HCT116 (cell line): ENCODE measurements at places on chromosomes 4 and X.

DNA sequence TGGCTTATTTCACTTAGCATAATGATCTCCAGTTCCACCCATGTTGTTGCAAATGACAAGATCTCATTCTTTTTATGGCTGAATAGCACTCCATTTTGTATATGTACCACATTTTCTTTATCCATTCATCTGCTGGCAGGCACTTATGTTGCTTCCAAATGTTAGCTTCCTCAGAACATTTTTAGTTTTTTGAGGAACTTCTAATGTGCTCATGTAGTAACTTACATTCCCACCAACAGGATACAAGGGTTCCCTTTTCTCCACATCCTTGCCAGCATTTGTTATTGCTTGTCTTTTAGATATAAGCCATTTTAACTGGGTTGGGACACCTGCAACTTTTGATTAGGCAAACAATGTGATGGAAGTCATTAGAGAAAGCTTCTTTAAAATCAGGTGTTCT lies 454.2 kb downstream of the NLGN4X start:
- no peak for DNase-seq

DNA sequence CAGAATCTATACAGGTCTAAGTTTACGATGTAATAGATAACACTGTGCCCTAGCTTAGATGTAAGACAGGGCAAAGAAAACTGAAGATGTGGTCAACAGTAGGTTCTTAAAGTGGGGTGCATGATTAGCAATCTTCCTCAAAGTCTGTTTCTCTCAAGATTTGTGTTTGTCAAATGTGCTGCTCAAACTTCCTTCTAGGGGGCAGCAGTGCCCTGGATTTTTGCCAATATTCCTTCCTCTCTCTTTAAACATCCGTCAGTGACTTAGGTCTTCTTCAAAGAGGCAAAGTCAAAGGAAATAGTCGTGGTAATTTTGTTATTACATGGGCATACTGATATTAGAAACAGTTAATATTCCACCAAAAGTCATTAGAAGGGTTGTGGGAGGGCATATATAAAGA lies 4.2 kb upstream of the PDHA2 start:
- peak; percentile 24 for DNase-seq

DNA sequence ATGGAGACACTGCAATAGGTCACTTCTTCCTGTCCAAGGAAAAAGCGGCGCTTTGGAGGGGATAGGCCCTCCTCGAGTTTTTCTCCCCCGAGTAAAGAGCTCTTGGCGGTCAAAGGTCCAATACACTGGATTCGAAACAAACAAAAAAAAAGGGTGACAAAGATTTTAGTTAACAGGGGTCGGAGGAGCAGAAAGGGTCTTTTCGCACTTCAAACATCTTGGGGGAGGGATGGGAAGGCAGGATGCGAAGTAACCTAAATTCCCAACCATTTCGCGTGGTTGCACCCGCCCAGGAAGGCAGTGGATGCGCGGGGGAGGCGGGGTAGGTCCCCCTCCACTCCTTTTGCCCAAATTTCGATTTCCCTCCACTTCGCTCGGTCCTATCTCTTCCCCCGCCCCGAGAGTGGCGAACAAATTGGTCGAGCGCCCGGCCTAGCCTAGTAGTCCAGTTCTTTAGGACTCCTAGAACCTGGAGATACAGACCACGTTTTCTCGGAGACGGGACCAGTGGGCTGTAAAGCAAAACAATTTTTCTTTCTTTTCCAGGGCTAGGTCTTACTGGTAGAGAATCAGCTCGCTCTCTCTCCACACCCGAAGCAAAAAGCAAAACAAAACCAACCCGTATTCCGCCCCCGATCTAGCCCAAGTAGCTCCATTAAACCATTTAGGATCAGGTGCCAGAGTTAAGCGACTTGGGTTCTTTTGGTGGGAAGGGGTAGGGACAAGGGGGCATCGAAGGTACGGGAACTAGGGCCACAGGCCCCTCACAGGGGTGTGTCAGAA lies 2.0 kb upstream of the STAG2 start:
- DNase-seq: no peak

DNA sequence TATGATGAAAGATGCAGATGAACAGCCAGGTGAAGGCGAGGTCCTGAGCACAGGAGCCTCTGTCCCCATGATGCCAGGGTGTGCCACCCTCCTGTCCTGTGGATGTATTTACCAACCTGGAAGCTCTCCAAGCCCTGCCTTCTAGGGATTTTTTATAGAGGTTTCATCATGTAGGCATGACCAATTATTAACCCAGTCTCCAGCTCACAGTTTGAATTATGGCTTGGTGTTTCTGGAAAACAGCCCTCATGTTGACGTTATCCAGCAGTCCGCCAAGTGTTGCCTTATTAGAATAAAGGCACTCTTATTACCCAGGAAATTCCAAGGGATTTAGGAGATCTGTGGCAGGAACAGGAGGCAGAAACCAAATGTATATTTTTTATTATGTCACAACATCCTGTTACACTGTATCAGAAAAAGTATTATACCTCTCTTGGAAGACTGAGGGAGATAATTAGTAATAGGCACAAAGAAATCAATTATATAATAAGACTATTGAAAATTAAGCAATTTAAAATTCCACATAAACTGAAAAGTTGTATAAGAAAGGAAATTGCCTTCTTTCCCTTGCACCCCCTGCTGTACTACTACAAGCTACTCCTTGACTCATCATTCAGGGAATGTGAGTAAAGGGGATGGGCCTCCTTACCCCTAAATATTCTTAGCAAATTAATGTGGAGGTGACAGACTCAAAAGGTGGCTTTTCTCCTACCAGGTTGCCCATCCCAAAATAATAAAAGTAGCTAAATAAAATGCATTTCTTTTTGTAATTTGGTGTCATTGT lies 129.6 kb downstream of the ZNF330 start:
- DNase-seq: no peak

GRCh38 chr4:138182838-138183426 lies 59.2 kb downstream of the SLC7A11 start:
- peak; percentile 45 for DNase-seq

GRCh38 chr4:42683393-42683792 lies 26.5 kb upstream of the ATP8A1 start:
- no peak for DNase-seq

DNA sequence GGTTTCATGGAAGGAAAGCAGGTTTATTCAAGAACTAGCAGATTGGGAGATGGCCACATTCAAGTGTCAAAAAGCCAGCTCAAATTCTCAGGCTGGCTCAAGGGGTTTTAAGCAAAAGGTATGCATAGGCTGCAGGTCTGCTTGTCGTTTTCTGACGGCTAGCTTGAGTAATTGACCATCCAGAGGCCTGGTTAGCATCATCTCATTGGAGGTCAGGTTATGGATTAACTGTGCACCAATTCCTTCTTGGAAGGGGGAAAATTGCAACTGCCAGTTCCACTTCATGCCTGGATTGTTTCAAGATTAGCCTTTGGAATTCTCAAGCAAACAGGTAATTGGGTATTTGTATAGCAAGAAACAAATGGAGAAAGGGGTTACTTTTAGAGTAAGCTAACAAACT lies 62.1 kb downstream of the FUNDC1 start:
- DNase-seq: no peak

DNA sequence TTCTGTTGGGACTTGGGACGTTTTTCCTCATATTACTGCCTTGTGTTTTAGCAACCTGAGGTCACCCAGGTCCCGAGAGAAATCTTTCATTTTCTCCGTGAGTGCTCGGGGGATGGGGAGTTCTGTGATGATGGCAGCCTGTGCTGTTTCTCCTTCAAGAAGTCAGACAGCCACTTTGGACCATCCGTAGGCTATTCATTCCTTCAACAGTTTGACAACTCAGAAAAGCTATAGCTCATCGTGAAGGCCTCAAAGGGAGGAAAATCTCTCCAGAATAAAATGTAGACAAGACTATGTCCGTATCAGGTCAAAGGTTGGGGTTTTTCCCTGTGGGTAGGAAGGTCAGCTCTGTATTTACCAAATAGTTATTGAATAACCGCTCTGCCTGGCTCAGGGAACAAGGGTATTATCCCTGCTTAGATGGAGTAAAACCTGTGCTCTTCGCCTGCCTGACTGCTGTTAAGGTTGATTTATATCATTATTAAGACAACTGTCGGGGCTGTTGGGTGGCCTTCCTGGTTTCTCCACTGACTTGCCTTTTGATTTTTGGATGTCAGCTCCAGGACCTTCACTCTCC lies 36.6 kb downstream of the FAM114A1 start:
- no peak for DNase-seq

- DNase-seq: no peak
Measured at GRCh38 chrX:33416273-33416805, 205.0 kb upstream of the DMD start.

- no peak for DNase-seq
Measured at GRCh38 chr4:81060587-81061343, 30.3 kb downstream of the BMP3 start.

DNA sequence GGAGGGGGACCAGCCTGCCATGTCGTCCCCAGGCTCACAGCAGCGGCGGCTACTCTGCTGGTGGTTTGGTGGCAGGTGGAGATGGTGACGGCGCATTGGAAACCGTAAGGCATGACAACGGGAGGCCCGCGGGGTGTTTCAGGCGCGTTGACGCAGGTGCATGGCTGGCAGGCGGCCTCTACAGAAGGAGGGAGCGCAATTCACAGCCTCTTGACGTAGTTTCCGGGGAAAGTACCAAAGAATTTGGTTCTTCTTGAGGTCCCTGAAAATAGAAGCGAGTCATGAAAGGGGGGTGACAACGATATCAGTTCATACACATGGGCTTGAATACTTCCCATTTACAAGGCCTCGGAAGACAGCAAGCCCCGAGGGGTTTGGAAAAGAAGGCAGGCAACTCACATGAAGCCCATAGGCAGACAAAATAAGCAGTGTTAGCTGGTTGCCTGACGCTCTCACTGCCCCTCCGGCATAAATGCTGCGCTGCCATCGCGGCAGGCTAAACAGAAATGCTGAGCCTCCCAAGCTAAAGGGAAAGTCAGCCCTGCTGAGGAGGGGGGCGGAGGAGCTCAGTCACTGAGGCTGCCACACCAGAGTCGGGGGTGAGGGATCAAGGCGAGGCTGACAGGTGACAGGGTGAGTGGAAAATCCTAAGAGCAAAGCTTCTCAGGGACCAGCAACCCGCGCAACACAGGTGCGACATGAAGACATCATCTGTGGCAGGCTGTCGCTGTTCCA lies 52.3 kb upstream of the PDLIM3 start:
- no peak for DNase-seq

DNA sequence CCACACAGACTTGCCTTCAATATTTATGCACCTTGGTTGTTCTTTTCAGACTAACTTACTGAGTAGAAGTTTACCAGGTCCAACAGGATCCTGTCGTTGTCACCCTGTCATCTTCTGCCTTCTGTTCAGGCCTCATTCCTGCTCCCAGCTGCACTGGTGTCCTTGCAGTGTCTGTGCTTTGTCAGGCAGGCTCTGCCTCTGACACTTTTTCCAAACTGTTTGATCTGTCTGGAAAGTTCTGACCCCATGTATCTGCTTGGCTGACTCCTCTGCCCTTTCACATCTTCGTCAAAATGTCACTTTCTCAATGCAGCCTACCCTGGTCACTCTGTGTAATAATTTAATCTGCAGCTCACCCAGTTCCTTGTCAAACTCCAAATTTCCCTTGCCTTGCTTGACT lies 9.9 kb downstream of the PAGE2 start:
- no peak for DNase-seq

DNA sequence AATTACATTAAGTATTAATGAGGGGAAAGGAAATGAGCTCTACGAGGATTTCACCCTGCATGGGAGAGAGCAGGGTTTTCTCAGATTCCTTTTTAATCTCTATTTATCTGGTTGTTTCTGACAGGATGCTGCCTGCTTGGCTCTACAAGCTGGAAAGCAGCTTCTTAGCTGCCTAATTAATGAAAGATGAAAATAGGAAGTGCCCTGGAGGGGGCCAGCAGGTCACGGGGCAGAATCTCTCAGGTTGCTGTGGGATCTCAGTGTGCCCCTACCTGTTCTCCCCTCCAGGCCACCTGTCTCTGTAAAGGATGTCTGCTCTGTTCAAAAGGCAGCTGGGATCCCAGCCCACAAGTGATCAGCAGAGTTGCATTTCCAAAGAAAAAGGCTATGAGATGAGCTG lies 113.7 kb downstream of the PARM1 start:
- no peak for DNase-seq
